ENCODE measurements at places on chromosomes 6 and 20.

DNA sequence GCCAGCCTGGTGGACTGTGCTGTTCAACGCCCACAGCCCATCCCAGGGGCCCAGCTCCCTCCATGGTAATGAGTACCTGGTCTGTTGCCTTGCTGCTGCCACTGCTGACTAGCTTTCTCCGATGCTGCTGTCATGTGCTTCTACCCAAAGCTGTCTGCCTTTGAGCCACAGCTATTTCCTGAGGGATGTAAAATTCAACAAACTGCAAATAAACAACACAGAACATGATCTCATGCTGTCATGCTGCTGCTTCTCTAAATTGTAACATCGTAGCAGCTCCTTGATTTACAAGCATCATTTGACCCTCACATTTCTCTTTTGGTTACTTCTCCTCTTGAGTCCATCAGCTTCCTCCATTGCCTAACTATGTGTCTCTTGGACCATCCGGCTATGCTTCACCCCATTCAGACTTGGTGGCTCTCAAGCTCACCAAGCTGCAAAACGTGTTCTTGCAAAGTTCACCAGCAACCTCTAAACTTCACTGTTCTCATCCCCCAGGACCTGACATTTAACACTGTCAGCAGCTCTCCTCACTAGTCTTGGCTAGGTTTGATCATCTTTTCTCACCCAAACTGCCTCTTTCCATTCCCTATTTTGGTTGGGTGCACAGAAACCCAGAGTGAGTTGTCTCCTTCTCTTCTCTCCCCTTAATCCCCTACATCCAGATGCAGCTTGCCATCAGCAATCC is 54.6 kb downstream of the FYN start:
- DNase-seq, result no peak

DNA sequence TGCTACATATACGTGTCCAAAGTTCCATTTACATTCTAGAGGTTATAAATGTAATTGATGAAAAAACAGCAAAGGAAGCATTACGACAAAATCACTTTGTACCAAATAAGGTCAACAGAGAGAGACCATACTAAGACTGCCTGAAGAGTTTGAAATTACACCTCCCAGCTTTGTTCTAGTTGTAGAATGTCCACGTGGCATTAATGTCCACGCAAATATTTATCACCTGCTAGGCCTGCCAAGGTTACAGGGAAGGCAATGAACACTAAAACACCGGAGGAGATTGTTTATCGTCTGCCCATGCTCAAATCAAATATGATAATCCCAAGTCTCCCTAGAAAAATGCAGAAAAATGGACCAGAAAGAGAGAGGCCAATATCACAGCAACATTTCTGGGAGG is 6.2 kb downstream of the RALGAPA2 start:
- DNase-seq, result no peak

- DNase-seq, result no peak
These were observed 32.8 kb downstream of the PRDM1 start for GRCh38 chr6:106118835-106119431.

GRCh38 chr20:5592165-5592564 is 158.0 kb upstream of the SHLD1 start:
- no peak for DNase-seq

DNA sequence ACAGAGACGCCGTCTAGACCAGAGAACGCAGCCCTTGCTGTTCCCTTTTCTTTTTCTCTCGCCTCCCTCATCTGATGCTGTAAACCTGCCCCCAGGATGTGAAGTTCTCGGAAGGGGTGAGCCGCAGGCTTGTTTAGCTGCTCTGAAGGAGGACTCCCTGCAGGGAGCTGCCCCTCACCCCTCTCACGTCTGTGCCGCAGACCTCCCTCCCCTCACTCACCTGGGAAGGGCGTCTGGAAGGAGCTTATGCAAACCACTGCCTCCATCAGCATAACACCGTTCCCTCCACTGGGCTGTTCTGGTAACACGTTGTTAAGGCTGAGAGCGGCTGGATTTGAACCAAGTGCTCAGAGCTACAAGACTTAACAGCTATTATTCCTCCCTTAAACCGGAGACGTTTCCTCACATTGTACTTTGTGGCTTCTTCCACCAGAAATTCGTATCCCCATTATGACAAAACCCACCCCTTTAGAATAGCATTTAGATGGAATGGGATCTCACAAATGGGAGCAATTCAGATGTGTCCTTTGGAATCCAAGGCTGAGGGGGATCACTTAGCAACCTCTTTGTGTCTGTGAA is 99.8 kb downstream of the SMOC2 start:
- no peak for DNase-seq

DNA sequence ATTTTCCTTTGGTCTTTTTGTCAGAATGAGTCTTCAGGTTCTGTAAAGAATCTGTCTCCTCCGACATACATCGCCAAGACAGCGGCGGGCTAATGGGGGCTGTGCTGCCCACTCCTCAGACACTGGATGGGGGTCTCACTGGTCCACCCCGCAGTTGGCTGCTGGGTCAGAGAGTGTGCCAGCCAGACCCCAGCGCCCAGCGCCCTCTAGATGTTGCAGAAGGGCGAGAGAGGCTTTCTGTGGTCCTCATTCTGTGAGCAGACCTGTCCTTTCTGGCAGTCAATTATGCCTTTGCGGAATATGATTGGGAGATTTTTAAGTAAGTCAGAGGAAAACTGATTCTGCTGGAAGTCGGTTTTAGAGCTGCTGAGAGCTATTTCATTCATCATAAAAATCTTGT is 7.8 kb upstream of the CCR6 start:
- DNase-seq, result no peak

GRCh38 chr6:142440600-142441293 is 138.9 kb downstream of the ADGRG6 start:
- DNase-seq, result no peak

GRCh38 chr20:59955131-59955796 is 3.0 kb upstream of the CDH26 start:
- DNase-seq, result no peak

All from naive thymus-derived CD8-positive, alpha-beta T cell (primary cell).